ENCODE measurements at places on chromosomes 4 and X.

DNA sequence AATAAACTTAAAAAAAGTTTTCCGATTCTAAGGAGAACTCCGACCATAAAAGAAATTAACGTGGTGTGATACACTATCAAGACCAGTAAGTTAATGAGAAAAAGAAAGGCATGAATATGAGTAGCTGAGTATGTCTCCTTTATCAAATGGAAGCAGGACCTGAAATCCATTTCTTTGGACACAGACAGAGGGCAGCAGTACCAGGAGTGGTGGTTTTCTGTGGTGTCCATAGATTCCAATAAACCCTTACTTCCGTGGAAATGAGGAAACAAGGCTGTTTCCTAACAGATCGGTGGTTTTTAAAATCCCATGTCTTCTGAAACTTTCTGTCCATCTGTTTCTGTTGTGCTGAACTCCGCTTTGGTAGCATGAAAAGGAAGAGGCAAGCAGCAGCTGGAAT lies 128.5 kb upstream of the TSPAN5 start:
- DNase-seq, result no peak

DNA sequence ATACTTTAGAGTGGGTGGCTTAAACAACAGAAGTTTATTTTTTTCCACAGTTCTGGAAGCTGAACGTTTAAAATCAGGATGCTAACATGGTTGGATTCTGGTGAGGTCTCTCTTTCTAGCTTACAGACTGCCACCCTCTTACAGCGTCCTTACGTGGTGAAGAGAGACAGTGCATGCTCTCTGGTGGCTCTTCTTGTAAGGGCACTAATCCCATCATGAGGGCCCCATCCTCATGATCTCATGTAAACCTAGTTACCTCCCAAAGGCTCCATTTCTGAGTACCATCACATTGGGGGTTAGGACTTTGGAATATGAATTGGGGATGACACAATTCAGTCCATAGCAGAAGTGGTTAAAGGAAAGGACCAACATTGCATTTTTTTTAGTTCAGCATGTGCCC lies 132.8 kb downstream of the BMPR1B start:
- DNase-seq, result no peak

- no peak for DNase-seq
Measured at GRCh38 chr4:189060104-189060503, 880.6 kb upstream of the FRG1 start.

DNA sequence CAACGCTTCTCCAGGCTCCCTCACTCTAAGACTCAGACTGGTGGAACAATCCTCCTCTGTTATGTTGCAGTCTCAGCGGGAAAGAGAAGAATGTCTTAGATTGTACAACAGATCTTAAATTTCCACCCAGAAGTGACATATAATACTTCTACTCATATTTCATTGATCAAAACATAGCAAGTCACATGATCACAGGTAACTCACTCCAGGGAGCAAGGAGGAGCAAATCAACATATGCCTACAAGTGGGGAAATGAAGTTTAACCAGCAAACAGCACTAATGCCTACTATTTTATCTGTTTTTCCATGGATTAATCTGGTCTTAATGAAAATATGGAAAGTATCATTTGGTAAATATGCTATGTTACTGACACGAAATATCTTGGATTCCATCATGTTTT lies 819.8 kb downstream of the CCSER1 start:
- no peak for DNase-seq

GRCh38 chr4:99927566-99927965 lies 18.9 kb downstream of the DNAJB14 start:
- no peak for DNase-seq

DNA sequence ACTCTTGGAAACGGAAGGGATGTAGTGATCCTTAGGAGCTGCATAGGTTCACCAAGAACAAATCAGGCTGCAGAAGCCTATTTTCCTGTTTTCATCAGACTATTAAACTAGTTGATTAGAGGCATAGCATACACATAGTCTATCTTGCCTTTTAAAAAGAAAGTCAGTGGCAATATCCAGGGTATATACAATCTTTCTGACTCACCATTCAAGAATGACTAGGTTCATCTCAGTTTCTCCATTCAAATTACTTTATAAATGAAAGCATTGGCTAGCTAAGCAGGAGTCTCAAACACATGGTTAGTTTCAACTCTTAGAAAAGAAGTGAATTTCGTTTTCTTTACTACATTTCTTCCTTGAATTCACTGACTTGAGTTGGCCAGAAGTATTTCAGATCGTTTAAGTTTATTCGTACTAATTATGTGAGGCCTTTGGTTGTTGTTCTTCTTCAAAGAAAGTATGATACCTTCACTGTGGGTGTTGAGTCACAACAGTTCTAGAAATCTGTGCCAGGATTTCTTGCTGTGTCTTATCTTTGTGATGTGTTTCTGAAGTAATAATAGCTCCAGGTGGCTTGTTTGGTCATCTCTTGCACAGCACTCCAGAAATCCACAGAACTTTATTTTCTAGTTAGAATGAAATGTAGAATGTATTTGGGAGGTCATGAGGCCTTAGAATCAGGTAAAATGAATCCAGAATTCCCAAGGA lies 88.2 kb downstream of the AWAT2 start:
- DNase-seq, result no peak

DNA sequence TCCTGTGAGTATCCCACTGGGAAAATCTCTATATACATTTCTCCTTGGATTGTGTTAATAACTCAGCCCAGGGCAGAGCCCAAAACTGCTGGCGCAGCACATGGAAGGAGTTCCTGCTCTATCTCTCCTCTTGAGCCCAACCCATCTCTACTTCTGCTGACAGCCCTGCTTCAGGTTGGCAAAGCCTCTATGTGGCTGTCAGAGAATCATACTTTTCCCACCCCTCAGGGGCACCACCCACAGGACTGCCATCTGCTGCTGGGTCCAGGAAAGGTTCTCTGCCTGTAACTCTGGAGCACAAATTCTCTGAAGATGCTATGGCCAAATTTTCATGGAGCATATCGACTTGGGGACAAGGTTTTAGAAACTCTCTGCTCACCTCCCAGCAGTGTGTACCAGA lies 278.5 kb upstream of the EMCN start:
- DNase-seq, result no peak

- no peak for DNase-seq
Measured at GRCh38 chrX:21678048-21678612, 20.0 kb upstream of the KLHL34 start.

GRCh38 chrX:81259714-81260395 lies 58.0 kb downstream of the SH3BGRL start:
- DNase-seq, result no peak

GRCh38 chr4:140705625-140706275 lies 50.4 kb downstream of the TBC1D9 start:
- no peak for DNase-seq

DNA sequence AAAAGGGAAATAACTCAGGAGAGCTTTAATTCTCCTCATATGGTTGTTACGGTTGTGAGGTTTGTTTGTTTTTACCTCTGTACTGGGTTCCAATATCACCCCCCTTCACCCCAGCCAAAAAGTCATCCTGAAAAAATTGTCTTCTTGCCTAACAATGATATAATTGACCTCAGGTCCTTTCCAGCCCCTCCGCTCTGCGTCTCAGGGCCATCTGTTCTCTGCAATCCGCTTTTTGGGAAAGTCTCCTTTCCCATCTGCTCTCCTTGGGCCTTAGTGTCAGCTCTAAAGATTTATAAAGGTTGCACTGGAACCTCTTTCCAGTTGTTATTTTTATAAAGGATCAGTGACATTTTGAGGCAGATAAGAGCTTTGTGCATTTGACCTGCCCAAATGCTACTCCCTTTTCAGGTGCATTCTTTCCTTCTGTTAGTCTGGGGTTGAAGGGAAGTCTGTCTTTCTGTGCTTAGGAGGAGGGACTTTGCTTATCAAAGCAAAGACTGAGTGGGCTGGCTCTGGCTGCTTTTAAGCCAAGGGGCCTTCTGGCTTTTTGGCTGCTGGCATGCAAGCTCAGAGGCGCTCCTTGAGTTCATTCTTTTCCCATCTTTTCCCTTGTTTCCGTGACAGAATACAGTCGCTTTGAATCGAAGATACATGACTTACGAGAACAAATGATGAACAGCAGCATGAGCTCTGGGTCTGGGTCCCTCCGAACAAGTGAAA lies 34.1 kb downstream of the DLG3 start:
- DNase-seq, result no peak

DNA sequence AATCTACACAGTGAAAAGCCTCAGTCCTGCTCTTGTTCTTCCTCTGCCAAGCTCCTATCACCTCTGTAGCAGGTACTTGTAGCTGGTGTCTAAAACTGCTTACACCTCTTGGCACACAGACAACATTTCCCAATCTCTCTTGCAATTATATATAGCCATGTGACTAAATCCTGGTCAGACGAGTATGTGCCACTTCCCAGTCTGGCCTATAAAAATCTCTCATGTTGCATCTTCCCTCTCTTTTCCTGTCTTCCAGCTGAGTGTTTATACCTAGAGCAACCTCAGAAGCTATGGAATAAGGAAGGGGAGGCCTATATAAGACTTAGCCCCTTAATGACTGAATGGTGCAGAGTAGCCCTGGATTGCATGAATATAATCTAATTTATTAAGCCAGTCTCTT lies 105.8 kb downstream of the RNF150 start:
- DNase-seq, result no peak

DNA sequence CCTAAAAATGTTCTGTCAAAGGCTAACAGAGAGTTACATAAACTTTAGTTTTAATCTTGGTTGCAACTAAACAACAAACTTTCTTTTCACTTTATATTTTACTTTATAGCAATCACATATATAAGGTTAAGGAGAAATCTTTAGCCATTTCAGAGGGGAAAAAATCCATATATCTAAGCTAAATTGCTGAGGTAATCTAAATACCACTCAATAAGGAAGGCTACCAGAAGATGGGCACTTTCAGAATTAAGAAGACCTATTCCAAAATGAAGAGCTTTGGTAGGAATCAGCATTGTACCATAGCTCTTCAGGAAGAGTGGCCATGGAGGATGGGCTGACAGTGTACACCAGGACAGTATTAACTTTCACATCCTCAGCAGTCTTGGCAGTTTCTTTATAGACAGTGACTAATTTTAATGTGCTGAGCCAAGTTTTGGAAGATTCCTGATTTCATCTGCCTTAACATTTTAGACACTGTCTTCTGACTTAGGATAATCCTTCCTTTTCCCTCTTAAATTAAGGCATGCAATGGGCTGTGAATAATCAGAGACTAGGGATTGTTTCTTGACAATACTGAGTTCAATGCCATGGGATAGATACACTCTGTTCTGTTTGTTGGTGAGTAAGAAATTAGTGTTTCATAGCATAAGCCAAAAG lies 7.1 kb downstream of the FAT4 start:
- DNase-seq, result no peak

- no peak for DNase-seq
Measured at GRCh38 chr4:8135666-8136065, 22.9 kb downstream of the ABLIM2 start.

- DNase-seq, result no peak
Measured at GRCh38 chr4:48589098-48589445, 99.0 kb downstream of the ZAR1 start.

GRCh38 chrX:71532078-71532752 lies 689 bp upstream of the OGT start:
- peak; percentile 48 for DNase-seq

DNA sequence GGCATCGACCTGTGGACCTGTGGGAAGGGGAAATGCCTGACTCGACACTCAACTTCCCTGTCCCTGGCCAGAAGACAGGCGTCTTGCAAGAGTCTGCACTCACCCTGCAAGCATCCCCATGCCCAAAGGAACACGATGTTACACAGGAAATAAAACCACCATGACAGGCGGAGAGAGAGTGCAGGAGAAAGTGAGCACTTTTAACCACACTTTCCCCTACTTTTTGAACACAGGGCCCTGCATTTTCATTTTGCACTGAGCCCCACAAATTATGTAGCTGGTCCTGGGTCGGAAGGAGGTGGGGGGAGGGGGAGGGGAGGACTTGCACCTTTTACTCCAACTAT lies 13.8 kb upstream of the MAN2B2 start:
- no peak for DNase-seq

GRCh38 chr4:54289316-54289715 lies 60.2 kb downstream of the PDGFRA start:
- no peak for DNase-seq

DNA sequence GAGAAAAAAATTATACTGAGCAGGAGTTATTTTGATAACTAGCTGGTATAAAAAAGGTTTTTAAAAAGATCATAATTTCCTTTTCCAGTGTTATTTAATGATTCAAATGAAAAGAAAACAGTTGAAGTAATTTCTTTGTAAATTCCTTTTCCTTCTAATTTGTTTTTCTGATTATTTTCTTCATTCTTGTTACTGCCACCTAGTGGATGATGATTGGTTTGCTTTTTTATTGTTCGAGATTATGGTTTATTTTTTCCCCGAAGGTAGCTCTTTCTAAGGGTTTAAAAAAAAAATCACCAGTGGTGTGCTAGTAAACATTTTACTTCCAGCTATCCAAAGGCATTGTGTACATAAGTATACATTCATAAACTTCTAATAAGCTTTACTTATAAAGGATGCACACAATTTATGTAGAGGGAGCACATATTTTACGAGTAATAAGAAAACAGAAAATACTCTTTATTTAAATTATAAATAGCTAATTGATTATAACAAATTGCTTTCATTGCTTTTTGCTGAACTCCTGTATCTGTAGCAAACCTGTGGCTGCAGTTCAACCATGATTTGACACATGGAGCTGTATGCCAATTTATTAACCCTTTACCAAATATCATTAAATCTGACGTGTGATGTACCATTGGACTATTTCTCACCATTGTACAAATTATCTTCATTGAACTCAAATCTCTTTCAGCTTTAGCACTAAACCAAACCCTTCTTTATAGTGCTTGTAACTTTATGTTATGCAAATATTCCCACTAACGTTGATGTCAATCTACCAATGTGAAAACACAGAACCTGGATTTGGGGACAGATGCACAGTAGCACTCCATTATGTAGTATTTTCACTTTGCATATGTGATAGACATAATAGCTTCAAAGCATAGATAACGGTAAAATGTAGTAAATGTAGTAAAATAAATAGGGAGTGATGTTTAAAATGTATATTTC lies 97.8 kb upstream of the ANK2 start:
- no peak for DNase-seq

GRCh38 chrX:17433965-17434364 lies 59.0 kb downstream of the NHS start:
- no peak for DNase-seq

DNA sequence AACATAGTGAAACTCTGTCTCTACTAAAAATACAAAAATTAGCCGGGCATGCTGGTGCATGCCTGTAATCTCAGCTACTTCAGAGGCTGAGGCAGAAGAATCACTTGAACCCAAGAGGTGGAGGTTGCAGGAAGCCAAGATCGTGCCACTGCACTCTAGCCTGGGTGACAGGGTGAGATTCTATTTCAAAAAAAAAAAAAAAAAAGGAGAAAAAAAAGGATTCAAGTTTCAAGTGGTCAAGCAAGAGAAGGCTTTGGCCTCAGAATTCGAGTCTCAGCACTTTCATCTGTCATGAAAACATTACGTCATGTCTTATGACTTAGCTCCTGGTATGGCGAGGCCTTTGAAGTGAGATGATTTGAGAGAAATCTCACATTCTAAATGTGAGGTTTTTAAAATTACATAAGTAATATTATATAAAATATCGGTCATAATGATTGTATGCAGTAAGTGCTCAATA lies 21.2 kb upstream of the DHRSX start:
- DNase-seq, result no peak

All from T-helper 17 cell (primary cell).